Ammon's horn (tissue), 1 donor: ENCODE measurements at places on chromosomes 5 and 9.

- DNase-seq = no peak
These were observed 50.0 kb upstream of the LRRTM2 start for GRCh38 chr5:138925090-138925635.

DNA sequence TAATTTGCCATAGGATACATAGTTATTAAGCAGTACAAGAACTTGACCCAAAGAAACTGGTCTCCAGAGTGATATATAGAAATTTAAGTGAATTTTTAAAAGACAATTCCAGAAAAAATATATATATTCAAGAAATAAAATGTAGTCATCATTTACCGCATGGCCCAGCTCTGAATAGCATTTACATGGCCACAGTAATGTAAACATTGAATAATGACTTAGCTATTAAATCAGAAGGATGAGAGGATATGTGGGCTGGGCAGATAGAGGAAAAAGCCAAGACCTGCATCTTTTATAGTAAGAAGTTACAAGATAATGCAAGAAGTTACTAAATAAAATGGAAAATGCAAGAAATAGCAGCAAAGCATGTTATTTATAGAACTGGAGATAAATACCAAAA is 405.2 kb upstream of the WWC1 start:
- no peak for DNase-seq

GRCh38 chr5:20536813-20537212 is 548.8 kb upstream of the CDH18 start:
- DNase-seq = no peak

GRCh38 chr9:70034271-70034711 is 9.4 kb upstream of the MAMDC2 start:
- DNase-seq = no peak

- DNase-seq = no peak
These were observed 5.4 kb downstream of the ADRA1B start for GRCh38 chr5:159921721-159922120.

GRCh38 chr5:141234109-141234667 is 11.0 kb upstream of the PCDHB15 start:
- no peak for DNase-seq
